GM12892 (cell line): ENCODE measurements at places on chromosomes 13 and 19.

GRCh38 chr19:35257113-35257461, 8.3 kb downstream of the LSR start:
- DNase-seq: no peak

DNA sequence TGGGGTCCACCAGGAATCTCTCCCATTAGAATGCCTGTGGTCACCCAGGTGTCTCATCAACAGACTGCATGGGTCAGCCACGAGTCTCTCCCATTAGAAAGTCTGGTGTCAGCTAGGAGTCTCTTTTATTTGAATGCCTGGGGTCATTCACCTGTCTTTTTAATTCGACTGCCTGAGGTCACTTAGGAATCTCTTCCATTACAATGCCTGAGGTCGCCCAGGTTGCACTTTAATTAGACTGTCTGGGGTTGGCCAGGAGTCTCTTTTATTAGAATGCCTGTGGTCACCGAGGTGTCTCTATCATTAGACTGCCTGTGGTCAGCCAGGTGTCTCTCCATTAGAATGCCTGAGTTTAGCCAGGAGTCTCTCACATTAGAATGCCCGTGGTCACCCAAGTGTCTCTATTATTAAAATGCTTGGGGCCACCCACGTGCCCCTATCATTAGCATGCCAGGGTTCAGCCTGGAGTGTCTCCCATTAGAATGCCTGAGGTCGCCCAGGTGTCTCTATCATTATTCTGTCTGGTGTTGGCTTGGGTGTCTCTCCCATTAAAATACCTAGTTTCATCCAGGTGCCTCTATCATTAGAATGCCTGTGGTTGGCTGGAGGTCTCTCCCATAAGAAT, 1474.3 kb downstream of the UQCRFS1 start:
- DNase-seq: no peak

- no peak for DNase-seq
Measured at GRCh38 chr13:111228262-111229144, 91.9 kb upstream of the TEX29 start.

DNA sequence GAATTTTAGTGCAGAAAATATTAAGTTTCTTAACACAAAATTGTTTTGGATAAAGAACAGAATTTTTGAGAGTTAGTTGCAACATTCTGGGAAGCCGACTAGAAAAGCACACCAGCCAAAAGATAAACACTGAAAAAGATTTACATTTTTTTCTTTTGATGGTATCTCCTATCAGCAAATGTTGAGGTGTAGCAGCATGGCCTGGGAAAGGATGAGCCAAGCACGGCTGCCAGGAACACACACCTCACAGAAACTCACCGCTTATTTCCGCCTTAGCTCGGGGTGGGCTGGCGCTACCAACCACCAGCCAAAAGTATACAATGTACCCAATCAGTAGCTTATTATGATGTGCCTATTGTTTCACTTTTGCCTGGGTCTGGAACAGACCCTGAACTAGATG, 134.7 kb downstream of the MIPEP start:
- no peak for DNase-seq

- no peak for DNase-seq
Measured at GRCh38 chr19:58098682-58098998, 609 bp upstream of the ZSCAN18 start.

DNA sequence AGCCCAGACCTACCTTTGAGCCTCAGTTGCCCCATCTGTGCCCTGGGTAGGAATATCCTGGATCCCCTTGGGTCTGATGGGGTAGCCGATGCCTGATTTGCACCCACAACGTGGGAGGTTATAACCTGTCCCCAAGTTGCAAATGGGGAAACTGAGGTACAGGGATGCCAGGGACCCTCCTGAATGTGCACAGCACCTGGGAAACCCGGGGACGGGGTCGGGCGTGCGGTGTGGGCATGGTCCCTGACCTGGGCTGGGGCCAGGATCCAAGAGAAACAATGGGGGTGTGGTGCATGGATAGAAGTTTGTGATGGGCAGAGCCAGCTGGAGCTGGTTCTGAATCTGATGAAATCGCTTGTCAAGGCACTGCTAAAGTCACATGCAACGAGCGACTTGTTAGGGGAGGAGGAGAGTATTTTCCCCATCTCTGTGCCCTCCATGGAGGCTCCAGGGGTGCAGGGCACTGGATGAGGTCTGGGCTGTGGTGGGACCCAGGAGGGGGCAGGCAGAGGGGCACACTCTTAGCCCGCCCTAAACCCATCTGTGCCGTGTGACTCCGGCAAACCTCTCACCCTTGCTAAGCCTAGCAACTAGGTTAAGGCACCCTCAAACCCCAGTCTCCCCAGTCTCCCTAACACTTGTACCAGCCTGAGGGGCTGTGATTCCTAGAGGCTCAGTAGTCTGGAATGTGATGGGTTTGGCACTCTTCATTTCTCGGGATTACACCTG, 749 bp downstream of the GDF15 start:
- no peak for DNase-seq
